ENCODE measurements at places on chromosomes 1 and 21.

DNA sequence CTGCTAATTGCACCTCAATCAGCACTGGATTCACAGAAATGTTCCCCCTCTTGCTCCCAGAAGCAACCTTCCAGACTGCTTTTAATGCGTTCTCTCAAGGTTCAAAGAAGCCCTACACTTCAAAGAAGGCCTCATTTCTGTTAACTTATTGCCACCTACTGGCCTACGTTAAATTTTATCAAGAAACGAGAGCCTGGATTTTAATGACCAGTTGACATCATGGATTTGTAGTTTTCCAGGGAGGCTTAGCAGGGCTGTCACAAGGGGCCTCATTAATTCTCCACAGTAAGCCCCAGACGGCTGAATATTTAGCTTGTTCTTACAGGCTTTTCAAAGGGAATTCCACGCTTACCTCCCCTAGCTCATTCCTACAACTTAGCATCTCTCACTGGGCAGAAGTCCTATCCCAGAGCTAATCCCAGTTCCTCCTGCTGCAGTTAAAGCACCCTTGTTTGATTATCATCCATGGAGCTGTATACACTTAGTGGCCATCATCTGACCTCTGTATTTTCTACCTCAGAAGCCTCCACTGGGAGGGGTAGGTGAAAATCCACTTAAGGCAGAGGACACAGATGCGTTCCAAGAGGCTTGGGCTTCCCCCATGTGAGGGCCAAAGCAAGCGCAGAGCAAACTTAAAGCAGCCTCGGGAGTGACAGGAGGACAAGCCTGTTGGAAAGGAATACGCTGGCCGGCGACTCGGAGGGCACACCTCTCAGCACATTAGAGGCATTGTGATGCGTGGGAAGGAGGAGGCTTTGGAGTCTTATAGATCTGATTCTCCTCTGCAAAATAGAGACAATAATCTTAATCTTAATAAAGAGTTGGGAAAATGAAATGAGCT, 32.2 kb upstream of the CYP4X1 start:
- no peak for DNase-seq

GRCh38 chr1:17061892-17062291, 8.1 kb upstream of the SDHB start:
- no peak for DNase-seq

- DNase-seq, result no peak
Measured at GRCh38 chr1:43292216-43292615, 6.8 kb upstream of the C1orf210 start.

DNA sequence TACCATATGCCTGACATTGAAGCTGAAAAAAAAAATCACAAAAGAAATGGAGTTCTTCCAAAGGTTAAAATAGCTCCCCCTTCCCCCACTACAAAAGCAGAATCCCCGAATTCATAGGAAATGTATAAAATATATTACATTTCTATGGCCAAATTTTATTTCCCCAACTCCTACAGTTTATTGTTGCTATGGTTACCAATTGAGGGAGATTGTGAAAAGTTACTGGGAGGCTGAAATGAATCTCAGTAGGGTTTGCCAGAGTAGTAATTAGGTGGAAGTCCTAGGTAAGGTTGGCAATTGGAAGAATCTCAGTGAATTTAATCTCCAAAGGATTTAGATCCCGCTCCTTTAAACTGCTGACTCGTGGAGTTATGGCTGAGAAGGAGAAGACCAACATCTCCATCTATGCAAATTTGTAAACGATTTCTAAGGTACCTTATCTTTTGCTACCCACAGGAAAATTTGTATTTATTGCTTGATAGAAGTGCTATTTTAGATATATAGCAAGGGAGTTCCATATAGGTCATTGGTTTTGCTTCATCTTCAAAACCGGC, 282.1 kb downstream of the BACH1 start:
- DNase-seq, result no peak

- no peak for DNase-seq
Measured at GRCh38 chr1:9558946-9559545, 19.8 kb downstream of the SLC25A33 start.

DNA sequence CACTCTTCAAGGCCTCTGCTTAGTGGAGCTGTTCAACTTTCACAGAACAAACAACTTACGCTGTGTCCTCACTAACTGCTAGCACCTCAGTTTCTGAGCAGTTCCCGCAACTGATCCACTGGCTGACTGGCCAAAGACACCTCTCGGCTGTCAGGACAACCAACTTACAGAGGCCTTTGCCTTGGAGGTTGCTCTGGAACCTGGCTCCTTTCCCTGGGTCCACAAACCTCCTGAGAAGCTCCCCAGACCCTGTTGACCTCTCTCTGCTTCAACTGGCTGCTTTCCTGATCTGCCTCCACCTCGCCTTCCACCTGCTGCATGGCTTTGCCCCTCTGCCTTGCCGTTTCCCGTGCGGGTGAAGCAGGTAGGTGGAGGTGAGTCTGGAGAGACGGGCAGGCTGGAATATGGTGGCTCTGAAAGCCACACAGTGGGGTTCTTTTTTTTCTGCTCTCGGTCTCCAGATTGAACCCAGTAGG, 13.0 kb downstream of the BTBD19 start:
- no peak for DNase-seq

GRCh38 chr1:240650877-240651276, 38.9 kb upstream of the GREM2 start:
- DNase-seq, result no peak

DNA sequence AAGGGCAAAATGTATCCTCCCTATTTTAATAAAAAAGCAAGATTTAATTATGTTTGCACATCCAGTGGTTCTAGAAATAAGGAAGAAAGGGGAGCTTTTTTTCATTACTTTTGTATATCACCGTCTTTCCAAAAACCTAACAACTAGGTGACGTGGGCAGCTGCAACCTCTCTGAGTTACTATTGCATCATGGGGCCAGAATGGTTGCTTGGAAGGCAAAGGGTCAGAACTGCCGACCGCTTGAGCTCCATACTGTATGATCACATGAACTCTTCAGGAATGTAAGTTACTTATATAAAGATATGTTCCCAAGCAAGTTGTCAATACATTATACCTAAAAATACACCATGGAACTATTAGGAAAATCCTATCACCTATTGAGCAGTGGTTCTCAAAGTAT, 85.6 kb upstream of the HIVEP3 start:
- no peak for DNase-seq

GRCh38 chr21:33774551-33774950, 132.2 kb downstream of the ITSN1 start:
- DNase-seq, result no peak

GRCh38 chr1:20848162-20848561, 61.1 kb upstream of the HP1BP3 start:
- no peak for DNase-seq

GRCh38 chr1:20950679-20951078, 163.6 kb upstream of the HP1BP3 start:
- no peak for DNase-seq

- DNase-seq, result no peak
Measured at GRCh38 chr1:43303471-43304313, 2.9 kb downstream of the TIE1 start.

- DNase-seq, result no peak
Measured at GRCh38 chr1:37914719-37915475, 32.0 kb downstream of the INPP5B start.

DNA sequence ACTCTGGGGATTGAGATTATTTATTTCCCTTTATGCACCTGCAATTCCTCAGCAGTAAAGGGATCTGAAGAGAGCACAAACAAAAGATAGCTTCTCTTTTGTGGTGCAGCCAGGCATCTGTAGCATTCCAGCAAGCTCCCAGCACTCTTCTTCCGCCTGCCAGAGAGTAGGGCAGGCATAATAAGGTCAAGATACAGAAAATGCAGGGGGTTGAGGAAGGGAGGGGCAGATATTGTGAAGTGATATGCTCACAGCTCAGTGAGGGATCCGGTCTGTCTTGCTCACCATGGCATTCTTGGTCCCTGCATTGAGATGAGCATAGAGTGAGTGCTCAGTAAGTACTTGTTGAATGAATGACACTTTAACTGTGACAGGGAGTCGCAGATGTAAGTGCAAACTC, 23.9 kb downstream of the FASLG start:
- no peak for DNase-seq

- DNase-seq, result no peak
Measured at GRCh38 chr1:153957744-153958110, 685 bp downstream of the CRTC2 start.

GRCh38 chr1:115596080-115596780, 45.5 kb upstream of the VANGL1 start:
- no peak for DNase-seq

- DNase-seq, result no peak
Measured at GRCh38 chr1:18927654-18928272, 25.4 kb upstream of the ALDH4A1 start.

- no peak for DNase-seq
Measured at GRCh38 chr1:228152097-228152917, 2.6 kb downstream of the GJC2 start.

- no peak for DNase-seq
Measured at GRCh38 chr1:224607188-224608148, 8.6 kb upstream of the CNIH3 start.

DNA sequence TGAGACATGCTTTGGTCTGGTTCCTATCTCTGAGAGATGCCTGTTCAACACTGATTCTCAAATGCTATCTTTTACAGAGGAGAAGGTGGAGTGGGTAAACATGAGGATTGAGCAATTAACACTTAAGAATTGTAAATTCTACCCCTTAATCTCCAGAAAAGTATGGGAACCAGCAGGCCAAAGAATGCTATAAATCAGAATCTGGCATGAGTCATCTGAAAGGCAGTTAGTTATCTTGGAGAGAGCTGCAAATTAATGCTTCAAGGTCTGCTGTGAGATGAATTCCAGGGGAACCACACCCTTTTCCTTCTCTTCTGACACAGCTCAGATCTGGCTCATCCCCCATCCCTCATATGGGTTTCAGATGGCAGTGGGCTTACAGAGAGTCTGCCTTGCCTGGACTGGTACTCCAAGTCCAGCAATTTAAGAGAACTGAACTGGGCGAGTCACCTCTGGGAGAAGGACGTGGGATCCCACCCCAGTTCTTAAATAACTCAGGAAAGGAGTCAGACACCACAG, 5.2 kb downstream of the S100A10 start:
- DNase-seq, result no peak

GRCh38 chr1:16015491-16015890, 2.4 kb downstream of the HSPB7 start:
- DNase-seq, result no peak

DNA sequence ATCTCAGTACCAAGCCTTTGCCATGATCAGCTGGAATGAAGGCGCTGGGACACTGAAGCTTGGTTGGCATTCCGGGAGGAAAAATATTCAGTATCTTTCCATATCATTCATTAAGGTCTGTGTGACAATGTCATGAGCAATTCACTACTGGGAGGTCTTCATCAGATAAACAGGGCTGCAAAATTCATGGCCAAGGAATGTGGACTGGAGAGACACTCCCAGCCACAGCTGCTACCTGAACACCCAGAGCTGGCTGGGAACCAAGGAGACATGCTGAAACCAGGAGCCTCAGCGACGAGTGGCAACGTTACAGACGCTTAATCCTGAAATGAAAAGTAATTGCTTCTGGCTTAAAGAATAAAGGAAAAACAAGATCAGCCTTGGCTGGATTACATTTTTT, 30.6 kb upstream of the DDAH1 start:
- DNase-seq, result no peak

DNA sequence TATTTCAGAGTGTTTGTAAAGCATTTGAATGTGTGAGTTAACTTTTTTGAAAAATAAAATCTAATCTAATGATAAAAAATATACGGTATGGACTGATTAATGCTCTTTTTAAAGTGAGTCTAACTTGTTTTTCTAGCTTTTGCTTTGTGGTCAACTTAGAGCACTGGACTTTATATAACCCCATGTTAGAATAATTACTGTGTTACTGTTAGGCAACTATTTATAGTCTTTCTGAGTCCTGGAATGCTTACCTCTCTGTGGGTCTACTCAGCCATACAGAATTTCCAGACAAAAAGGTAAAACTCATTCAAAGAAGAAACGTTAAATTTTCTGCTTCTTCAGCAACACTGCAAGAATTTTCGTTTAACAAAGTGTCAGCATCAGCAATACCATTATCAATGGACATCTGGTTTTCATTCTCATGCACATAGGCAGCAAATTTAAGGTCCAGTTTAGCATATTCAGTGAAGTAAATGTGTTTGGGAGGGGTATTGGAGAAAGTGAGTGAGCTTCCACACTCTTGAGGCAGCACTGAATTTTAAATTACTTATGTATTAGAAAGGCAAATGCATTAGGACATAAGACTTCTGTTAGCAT, 664.7 kb upstream of the NEGR1 start:
- no peak for DNase-seq

DNA sequence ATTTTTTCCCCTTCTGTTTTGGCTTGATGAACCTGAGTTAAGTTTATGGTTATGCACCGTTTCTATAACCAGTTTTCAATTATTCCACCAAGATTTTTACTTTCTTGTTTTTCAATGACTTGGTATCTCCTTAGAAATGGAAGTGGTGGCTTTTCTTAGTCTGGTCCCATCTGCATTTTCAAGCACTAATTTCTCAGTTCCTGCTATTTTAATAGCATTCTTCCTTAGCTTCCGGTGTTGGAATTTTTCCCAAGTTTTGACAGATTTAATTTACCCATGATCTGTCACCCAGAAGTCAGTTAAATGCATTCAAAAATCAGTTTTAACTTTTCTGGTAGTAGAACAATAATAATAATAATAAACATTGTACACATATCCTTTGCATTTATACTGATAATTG, 184.6 kb upstream of the OLFM3 start:
- DNase-seq, result no peak

DNA sequence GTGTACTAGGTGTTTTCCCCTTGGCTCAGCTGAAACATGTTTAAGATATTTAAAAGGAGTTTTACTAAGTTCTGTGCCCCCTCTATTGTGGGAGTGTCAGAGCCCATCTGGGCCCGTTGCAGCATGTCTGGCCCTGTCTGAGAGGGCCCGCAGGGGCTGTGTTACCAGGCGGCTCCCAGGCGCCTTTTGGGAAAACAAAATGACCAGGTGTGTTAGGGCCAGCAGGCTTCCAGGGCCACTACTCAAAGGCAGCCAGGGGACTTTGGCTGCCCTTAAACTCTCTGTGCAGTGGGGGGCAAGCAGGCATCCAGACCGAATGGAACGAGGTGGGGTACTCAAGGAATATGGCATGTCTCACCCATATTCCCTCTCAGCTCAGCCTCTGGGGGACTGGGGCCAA, 111.7 kb downstream of the KCNN3 start:
- no peak for DNase-seq

- no peak for DNase-seq
Measured at GRCh38 chr1:167554028-167554779, 642 bp upstream of the CREG1 start.

GRCh38 chr1:96510391-96510790, 211.2 kb upstream of the PTBP2 start:
- DNase-seq, result no peak

DNA sequence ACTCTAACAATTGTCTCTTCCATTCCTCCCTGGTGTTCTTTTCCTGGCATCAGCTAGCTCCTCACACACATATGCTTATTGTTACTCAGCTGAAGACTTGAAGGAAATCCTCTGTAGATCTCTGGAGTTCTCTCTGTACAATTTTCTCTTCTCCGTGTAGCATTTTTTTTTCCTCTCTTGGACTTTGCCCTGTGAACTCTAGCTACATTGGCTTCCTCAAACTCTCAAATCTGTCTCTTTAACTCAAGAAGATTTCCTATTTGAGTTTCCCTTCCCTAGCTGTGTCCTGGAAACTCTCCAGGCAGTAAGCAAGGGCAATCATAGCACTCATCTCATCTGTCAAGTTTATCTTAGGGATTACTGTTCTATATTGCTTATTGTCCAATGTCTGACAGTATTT, 4.3 kb upstream of the MIA3 start:
- DNase-seq, result no peak

GRCh38 chr1:5874416-5875110, 117.7 kb downstream of the NPHP4 start:
- no peak for DNase-seq

Data from stimulated activated CD8-positive, alpha-beta memory T cell treated with anti-CD3 and anti-CD28 coated beads, Interleukin-4, amount 100 ng/mL, for 1 hour (primary cell).